ENCODE measurements at places on chromosomes 12 and 14.

DNA sequence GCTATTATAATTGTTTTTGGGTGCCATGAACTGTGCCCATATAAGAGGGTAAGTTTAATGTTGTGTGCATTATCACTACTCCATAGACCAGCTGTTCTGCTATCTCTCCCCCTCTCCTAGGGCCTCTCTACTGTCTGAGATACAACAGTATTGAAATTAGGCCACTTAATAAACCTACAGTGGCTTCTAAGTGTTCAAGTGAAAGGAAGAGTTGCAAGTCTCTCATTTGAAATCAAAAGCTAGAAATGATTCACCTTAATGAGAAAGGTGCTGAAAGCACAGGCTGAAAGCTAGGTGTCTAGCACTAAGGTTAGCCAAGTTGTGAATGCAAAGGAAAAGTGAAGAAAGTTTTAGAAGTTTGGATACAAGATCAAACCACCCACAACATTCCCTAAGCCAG lies 168.0 kb downstream of the SLC16A7 start:
- no peak for DNase-seq
- no peaks in the 10 kb centered on the region for H3K36me3 ChIP-seq
- no peaks in the 10 kb centered on the region for H3K27me3 ChIP-seq
- no peak overlapping the region for H3K27ac ChIP-seq
- no peak overlapping the region for H3K4me3 ChIP-seq

- H3K4me1 ChIP-seq, result no peaks in the 10 kb centered on the region
- DNase-seq, result no peak
- H3K36me3 ChIP-seq, result no peaks in the 10 kb centered on the region
- no peaks in the 10 kb centered on the region for H3K27me3 ChIP-seq
Measured at GRCh38 chr14:57809808-57810207, 56.1 kb downstream of the SLC35F4 start.

- H3K4me3 ChIP-seq, result no peak overlapping the region
- H3K27ac ChIP-seq, result no peak overlapping the region
- H3K27me3 ChIP-seq, result no peaks in the 10 kb centered on the region
- H3K4me1 ChIP-seq, result no peaks in the 10 kb centered on the region
Measured at GRCh38 chr14:79466938-79467527, 744.3 kb downstream of the DIO2 start.

DNA sequence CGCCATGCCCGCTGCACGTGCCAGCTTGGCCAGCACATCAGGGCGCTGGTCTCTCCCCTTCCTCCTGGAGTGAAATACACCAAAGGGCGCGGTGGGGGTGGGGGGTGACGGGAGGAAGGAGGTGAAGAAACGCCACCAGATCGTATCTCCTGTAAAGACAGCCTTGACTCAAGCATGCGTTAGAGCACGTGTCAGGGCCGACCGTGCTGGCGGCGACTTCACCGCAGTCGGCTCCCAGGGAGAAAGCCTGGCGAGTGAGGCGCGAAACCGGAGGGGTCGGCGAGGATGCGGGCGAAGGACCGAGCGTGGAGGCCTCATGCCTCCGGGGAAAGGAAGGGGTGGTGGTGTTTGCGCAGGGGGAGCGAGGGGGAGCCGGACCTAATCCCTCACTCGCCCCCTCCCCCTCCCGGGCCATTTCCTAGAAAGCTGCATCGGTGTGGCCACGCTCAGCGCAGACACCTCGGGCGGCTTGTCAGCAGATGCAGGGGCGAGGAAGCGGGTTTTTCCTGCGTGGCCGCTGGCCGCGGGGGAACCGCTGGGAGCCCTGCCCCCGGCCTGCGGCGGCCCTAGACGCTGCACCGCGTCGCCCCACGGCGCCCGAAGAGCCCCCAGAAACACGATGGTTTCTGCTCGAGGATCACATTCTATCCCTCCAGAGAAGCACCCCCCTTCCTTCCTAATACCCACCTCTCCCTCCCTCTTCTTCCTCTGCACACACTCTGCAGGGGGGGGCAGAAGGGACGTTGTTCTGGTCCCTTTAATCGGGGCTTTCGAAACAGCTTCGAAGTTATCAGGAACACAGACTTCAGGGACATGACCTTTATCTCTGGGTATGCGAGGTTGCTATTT lies 914 bp upstream of the CCND2 start:
- peak; percentile 48 for DNase-seq
- peak overlapping the region; percentile 85 for H3K27ac ChIP-seq
- peaks cover 42% of the 10 kb centered on the region for H3K27me3 ChIP-seq
- H3K36me3 ChIP-seq, result no peaks in the 10 kb centered on the region
- no peaks in the 10 kb centered on the region for H3K4me1 ChIP-seq

DNA sequence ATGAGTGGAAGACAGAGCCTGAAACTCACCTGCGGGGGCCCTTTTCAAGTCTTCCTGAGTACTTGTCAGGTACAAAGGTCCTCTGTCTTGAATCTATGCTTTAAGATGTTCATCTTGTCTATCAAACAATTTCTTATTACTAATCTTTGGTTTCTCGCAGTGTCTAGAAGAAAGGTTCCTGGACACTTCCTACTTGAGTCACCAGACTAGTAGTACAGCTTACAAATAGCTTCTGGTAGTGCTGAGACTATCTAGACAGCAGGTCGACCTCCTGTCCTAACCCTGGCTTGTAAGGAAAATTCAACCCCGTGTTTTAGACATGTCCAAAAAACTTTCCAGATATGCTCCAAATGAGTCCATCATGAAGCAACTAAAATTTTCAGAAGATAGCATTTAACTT lies 11.2 kb upstream of the ARID2 start:
- no peaks in the 10 kb centered on the region for H3K27me3 ChIP-seq
- H3K36me3 ChIP-seq, result no peaks in the 10 kb centered on the region
- H3K4me1 ChIP-seq, result no peaks in the 10 kb centered on the region
- H3K27ac ChIP-seq, result no peak overlapping the region
